ENCODE measurements at places on chromosomes 11 and 22.

DNA sequence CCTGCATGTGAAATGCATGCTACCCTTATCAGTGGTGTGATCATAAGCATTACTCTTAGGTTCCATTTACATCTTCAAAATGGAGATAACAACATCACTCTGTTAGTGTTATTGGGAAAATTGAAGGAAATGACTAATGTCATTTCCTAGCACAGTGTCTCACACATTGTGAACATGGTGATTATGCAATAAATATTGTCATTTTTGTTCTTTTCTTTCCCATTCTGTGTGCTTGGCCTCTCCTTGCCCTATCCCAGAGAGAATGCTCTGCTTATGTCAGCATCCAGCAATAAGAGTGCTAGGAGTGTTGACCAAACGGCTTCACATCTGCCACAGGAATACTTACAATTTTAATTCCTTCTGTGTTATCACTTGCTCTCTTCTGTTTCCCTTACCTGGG is 1024.1 kb upstream of the CCDC90B start:
- DNase-seq, result no peak

- no peak for DNase-seq
Observed at GRCh38 chr22:18023509-18024275, 669 bp downstream of the MICAL3 start.

DNA sequence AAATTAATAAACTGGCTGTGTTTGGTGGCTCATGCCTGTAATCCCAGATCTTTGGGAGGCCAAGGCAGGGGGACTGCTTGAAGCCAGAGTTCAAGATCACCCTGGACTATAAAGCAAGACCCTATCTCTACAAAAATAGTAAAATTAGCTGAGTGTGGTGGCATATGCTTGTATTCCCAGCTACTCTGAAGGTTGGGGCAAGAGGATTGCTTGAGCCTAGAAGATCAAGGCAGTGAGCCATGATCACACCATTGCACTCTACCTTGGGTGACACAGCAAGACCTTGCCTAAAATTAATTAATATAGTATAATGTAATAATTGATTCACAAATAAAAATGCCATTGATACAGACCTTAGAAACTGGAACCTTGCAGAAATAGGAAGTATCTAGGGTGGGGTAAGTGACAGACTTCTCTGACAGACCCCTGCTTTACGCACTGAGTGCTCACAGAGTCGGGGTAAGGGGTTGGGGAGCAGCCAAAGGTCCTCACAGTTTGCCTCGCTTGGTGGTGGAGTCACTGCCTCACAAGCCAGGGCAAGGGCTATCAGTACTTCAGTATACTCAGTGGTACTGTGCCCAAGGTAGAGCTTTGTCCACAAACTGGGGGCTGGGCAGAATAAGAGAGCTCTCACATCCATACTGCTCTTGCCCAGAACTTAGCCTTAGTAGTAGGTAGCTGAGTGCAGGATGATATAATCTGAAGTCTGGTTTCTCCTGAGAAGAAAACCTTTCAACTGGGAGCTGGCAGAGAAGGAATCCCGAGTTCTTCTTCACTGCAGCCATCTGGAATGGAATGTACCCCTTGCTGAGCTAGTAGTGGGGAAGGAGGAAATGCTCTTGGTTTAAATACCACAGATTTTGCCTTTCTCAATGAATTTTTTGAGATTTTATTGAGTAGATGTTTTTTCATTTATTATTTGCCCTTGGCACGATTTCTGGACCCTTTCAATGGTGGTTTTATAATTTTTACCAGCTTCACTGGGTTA is 65.5 kb downstream of the EMSY start:
- no peak for DNase-seq

DNA sequence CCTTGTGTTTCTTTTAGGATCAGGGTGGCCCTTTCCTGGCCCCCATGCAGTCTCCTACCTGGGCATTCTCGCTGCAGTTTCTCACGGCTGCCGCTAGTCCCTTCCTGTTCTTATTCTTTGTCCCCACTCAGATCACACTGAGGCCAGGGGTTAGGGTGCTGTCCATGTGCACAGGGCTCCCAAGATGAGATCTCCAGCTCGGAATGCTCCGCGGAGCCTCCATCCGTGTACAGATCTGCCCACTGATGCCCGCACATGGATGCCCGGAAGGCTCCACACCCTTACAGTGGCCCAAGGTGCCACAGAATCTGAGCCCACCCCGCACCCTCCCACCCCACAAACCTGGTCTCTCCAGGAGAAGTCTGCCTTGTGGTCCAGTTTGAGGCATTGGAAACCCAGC is 457.3 kb downstream of the TBC1D22A start:
- DNase-seq, result no peak

GRCh38 chr11:71425860-71426259 is 22.3 kb downstream of the DHCR7 start:
- DNase-seq, result no peak

DNA sequence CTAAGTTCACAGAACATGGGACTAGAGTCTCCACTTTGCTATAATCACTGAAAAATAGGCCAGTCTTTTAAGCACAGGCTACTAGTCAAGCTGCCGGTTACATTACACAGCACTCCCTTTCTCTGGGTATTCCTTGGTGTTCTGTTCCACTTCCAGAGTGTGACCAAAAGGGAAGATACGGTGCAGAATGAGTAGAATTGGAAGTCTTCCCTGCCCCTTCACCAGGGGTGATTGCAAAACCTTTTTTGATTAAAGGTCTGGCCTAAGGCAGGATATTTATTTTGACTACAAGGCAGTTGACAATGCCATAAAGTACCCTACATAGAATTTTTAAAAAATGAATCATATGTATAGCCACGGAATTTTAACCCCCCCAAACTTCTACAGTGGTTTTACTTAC is 59.6 kb upstream of the ADORA2A start:
- DNase-seq, result no peak

DNA sequence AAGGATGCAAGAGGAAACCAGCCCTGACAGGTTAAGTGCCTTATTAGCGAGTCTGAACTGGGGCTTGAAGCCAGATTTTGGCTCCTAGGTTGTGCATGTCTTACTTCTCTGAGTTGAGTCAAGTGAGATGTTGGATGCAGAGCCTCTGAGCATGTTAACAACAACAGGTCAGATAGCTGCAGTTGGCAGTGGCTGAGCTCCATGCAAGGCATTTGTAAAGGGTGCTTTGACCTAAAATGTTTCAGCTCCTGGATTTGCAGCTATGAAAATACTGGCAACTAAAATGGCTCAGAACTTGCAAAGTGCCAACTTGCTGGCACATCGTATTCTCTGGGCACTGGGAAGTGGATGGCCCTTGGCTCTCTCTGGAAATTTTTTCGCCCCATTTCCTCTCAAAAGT is 16.4 kb upstream of the CSRP3 start:
- no peak for DNase-seq

DNA sequence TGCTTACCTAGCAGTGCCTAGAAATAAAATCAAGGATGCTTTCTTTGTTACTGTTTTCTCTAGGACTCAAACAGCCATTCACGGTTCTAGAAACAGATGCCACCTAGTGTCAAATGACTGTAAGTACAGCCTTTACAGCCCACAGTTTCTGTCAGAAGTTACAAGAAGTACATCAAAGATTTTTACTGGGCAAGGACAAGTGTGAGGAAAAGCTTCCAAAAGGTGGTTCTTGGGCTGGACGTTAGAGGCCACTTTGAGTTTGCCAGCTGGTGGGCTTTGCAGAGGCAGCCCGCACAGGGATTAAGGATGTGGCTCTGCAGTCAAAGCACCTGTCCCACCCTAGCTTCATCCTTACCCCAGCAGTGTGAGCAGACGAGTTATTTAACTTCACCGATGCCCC is 6.9 kb downstream of the KMT5B start:
- no peak for DNase-seq

GRCh38 chr22:41288245-41288946 is 2.4 kb upstream of the RANGAP1 start:
- no peak for DNase-seq

DNA sequence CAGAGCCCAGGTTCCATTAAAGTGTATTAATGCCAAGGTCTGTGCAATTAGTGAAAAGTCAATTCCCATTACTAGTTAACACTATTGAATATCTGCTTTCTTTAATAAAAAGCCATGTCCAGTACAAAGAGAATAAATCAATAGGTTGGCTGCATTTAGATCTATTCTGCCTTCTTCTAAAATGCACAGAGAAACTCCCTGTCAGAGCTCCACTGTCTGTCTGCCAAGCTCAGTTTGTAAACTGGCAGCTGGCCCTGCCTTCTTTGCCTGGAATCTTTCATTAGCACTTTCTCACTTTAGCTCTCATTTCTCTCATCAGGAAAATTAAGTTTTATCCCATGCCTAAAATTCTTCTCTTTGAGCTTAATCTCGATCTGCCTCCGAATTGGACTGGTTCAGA is 35.6 kb downstream of the ARL14EP start:
- no peak for DNase-seq

GRCh38 chr11:66860449-66860831 is 3.6 kb downstream of the LRFN4 start:
- no peak for DNase-seq

DNA sequence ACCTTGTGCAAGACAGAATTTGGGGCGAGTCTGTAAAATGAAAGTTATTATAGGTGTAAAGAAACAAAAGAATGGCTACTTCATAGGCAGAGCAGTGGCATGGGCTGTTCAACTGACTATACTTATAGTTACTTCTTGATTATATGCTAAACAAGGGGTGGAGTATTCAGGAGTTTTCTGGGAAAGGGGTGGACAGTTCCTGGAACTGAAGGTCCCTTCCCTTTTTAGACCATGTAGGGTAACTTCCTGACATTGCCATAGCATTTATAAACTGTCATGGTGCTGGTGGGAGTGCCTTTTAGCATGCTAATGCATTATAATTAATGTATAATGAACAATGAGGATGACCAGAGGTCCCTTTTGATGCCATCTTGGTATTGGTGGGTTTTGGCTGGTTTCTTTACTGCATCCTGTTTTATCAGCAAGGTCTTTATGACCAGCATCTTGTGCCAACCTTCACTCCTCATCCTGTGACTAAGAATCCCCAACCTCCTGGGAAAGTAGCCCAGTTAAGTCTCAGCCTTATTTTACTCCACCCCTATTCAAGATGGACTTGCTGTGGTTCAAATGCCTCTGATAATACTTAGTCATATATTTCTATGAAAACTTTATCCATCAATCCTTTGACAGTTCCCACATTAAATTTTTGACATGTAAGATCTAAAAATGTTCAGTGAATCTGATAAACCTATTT is 118.6 kb downstream of the ARHGAP42 start:
- no peak for DNase-seq
